ENCODE measurements at places on chromosomes 6 and 20.

- DNase-seq = no peak
Observed at GRCh38 chr6:134376785-134377184, 58.9 kb upstream of the SGK1 start.

- DNase-seq = no peak
Observed at GRCh38 chr20:53597030-53597482, 3.4 kb upstream of the ZNF217 start.

- no peak for DNase-seq
Observed at GRCh38 chr20:1924910-1925861, 30.0 kb downstream of the SIRPA start.

GRCh38 chr20:2524709-2525506, 11.5 kb upstream of the TMC2 start:
- peak; percentile 51 for DNase-seq

- no peak for DNase-seq
Observed at GRCh38 chr6:1702580-1703051, 92.9 kb downstream of the FOXC1 start.

- no peak for DNase-seq
Observed at GRCh38 chr20:8796088-8796660, 272.7 kb upstream of the PLCB4 start.

GRCh38 chr6:127459231-127459641, at the start of gene KIAA0408:
Gene KIAA0408 (minus strand): TSS chr6:127459389. CDS start chr6:127453981, 5,408 bp downstream.
- no peak for DNase-seq

DNA sequence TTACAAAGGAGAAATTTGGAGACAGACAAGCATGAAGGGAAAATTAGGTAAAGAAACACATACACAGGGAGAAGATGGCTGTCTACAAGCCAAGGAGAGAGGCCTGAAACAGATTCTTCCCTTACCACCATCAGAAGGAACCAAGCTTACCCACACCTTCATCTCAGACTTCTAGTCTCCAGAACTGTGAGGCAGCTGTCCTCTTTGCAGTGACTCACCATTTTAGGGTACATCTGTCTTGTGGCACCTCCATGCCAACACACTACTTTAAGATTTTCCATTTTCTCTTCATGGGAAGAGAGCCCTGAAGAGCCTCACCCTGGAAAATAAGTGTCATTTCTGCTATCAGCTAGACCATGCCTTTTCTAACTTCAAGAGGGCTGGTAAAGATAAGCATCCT, 369.3 kb downstream of the FRK start:
- no peak for DNase-seq

- no peak for DNase-seq
Observed at GRCh38 chr20:61451953-61452352, 199.9 kb downstream of the CDH4 start.

DNA sequence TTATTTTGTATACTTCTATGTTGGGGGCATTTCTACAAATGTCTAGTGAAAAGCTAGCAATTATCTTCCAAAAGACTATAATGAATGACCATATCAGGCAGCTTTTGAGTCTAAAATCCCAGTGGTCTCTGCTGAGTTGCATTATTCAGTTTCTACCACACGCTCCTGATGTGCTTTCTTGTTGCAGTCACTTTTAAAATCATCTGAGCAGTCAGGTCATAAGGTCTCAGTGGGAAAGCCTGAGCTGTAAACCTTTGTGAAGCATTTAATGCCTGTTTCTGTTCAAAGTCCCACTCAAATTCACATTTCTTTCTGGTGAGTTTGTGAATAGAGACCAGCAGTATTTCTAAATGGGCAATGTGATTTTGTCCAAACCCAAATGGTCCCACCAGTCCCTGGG, 1681.5 kb downstream of the HACE1 start:
- no peak for DNase-seq

DNA sequence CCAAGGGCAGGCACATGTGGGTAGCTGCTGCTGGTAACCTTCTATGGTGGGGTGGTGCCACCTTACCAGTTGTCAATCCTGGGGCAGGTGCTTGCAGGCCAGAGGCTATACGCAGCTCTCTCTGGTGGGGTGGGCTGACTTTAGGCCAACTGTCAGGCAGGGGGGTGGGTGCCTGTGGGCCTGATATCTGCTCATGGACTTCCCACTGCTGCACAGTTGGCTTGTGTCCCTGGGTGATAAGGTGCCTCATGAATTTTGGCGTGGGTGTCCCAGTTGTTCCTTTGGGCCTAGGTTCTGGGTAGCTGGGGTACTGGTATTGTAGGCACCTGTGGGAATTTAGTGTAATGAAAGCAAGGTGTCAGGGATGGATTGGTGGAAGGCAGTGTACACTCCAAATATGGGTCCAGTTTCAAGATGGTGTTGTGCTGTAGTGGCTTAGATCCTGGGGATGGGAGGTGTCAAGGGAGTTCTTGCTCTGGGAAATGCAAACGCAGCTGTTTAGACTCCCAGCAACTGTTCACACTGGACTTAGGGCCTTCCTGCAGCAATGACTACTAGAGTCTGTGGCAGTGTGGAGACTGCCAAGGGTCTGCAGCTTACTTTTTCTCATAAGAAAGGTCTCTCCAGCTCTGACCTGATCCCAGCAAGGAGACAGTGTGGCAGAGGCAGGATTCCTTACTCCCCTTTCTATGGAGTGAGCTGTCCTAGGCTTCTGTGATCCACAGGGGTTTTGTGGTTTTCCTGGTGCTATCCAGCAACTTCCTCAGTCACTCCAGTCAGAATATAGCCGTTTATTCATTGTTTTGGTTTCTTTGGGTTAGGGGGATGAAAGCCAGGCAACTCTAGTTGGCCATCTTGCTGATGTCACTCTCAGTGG, 128.2 kb downstream of the CRYBG1 start:
- no peak for DNase-seq

- DNase-seq = no peak
Observed at GRCh38 chr20:23646106-23646873, 8.5 kb upstream of the CST3 start.

GRCh38 chr20:3119044-3119443, 34.5 kb upstream of the AVP start:
- no peak for DNase-seq

GRCh38 chr6:5260111-5260620, 584 bp downstream of the LYRM4 start:
- peak; percentile 67 for DNase-seq

GRCh38 chr6:38634518-38634917, 5.2 kb downstream of the BTBD9 start:
- DNase-seq = no peak

GRCh38 chr6:170522565-170523183, 30.4 kb downstream of the PSMB1 start:
- peak; percentile 5 for DNase-seq
